Right renal cortex interstitium (tissue), 3 donors: ENCODE measurements at places on chromosomes 1 and 21. TPM values are rescaled to one million over a fixed set of nuclear protein-coding genes. Genes with fewer than 3 reads are reported as not detected.

GRCh38 chr1:8004803-8005573 is 21.1 kb downstream of the ERRFI1 start:
- no peak for DNase-seq

CAP1 gene
- polyA plus RNA-seq, result 217 TPM

DNA sequence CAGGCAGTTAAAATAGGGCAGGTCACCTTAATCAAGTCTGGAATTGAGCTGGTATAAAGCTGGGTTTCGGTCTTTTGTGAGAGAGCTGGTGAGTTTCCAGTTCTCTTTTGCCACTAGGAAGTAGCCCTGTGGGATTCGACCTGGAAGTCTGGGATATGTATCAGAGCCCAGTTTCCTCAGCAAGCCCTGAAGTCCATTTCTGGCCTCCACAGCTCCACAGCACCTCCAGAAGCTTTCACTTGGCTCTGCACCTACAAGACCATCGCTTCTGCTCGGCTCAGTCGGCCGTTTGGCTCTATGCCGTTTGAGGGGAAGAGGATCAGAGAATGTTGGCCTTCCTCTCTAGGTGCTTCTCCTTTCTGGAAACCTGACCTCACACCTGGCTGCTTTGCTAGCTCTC is 148.0 kb downstream of the GALNT2 start:
- no peak for DNase-seq

GRCh38 chr1:64733581-64734286 is 11.1 kb upstream of the RAVER2 start:
- no peak for DNase-seq

GRCh38 chr1:18927082-18927653 is 24.8 kb upstream of the ALDH4A1 start:
- DNase-seq, result no peak

LAMTOR2 gene
- polyA plus RNA-seq, result 58.7 TPM

LEFTY2 gene
- 1.0 TPM for polyA plus RNA-seq

GRCh38 chr1:166855558-166855957 is 16.3 kb downstream of the POGK start:
- DNase-seq, result no peak

- DNase-seq, result peak; percentile 65
Measured at GRCh38 chr1:9291914-9292360, 757 bp upstream of the SPSB1 start.

MTARC2 gene
- polyA plus RNA-seq, result 47.1 TPM

GRCh38 chr1:6914706-6915105 is 129.5 kb downstream of the CAMTA1 start:
- no peak for DNase-seq

DNA sequence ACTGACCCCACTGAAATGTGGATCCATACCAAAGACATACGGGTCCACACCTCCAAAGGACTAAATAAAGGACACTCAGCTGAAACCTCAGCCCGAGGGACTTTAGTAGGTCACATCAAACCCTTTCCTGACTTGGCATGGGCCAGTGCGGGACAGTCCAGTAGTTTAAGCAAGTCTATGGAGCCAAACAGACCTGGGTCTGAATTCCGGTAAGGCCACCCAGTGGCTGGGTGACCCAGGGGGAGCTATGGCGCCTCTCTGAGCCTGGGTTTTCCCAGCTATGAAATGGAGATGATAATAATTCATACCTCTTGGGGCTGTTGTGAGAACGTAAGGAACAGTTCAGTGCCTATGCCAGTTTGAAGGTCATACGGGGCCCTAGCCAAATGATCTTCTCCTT is 36.2 kb upstream of the ZBTB40 start:
- no peak for DNase-seq

- DNase-seq, result no peak
Measured at GRCh38 chr1:47030170-47030805, 6.8 kb downstream of the CYP4X1 start.

LYPD8 gene
- not detected for polyA plus RNA-seq
